ENCODE measurements at places on chromosomes 5 and 9.

GRCh38 chr5:142863856-142864255 is 93.7 kb downstream of the ARHGAP26 start:
- DNase-seq = no peak

DNA sequence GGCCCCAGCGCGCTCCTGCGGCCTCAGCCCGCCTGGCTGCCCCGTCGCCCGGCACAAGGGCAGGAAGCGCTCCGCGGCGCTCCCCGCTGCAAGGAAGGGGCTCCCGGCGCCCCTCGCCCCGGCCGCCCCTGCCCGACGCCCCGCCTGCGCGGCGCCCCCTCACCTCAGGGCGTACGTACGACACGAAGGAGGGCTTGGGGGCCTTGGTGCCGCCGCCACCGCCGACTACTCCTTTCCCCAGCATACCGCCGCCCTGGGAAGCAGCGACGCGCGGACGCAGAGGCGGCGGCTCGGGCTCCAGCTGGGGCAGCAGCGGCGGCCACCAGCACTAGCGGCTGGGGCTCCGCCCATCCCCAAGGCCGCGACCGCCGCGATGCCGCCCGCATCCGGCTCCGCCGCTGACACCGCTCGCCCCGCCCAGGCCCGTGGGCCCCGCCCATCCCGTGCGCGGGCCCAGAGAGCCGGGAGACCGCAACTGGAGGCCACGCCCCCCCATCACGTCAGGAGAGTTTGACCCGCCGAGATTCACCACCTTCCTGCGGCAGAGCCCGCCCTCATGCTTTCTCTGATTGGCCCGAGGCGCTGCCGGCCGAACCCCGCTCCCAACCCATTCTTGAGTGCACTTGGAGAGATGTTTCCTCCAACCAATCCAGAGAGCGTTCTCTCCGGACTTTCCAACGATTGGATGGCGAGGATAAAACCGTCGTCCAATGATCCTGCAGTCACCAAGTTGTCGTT is at the start of gene MTMR12:
TSS of gene MTMR12 (minus strand) at position 345 of the 738 bp plus-strand sequence. CDS start at position 244, 101 bp downstream.
- peak; percentile 100 for DNase-seq

DNA sequence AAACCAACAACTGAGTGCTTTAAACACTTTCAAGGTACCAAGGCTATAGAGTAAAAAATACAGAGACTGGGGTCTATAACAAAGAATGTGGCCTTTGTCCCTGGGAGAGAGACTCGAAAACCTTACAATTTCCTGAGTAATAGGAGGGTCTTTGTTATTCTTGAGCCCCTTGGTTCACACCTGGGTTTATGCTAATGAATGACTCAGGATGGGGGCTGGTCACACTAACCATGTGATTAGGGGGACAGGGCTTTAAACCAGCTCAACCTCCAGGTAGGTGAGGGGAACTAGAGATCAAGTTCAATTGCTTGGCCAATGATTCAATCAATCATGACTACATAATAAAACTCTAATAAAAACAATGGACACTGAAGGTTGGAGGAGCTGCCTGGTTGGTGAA is 50.2 kb downstream of the PLPP1 start:
- no peak for DNase-seq

GRCh38 chr9:70602321-70603019 is 188.0 kb upstream of the KLF9 start:
- DNase-seq = no peak

- no peak for DNase-seq
Measured at GRCh38 chr9:76542360-76542759, 83.4 kb downstream of the GCNT1 start.

DNA sequence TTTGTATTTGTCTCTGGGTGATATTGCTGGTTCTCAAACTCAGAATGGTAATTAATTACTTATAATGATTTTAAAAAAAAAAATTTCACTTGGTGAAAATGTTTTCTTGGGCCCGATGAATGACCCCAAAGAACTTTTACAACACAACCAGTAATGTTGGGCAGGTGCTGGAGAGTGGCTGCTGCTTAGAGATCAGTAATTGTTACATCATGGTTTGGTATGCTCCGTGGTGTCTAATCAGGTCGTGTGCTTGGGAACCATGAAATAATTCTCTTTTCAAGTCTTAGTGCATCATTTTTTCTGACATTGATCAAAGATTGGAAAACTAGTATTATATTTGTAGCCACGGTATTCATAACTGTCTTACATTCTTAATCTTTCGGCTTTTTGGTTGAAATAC is 29.3 kb downstream of the PCBD2 start:
- DNase-seq = no peak

- no peak for DNase-seq
Measured at GRCh38 chr9:16023446-16023845, 470.6 kb downstream of the CCDC171 start.

- no peak for DNase-seq
Measured at GRCh38 chr5:157540124-157540523, 35.5 kb downstream of the ADAM19 start.

GRCh38 chr5:149288436-149288835 is 16.8 kb downstream of the AFAP1L1 start:
- no peak for DNase-seq

DNA sequence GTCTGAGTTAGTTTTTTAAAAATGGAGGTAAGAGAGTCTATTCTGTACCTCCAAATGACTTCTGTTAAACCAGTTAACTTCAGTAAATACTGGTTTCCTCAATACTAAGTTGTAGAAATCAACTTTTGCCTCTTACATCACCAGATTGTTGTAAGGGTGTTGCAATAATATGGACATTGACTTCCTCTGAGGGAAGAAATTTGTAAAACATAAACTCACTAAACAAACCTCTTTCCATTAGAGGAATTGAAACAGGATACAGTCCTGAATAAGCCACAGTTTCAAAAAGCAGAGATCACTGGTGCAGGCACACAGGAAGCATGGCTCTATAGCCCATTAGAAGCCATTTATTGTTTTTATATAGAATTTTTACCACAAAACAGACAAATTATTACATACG is 32.7 kb upstream of the SLCO6A1 start:
- no peak for DNase-seq

DNA sequence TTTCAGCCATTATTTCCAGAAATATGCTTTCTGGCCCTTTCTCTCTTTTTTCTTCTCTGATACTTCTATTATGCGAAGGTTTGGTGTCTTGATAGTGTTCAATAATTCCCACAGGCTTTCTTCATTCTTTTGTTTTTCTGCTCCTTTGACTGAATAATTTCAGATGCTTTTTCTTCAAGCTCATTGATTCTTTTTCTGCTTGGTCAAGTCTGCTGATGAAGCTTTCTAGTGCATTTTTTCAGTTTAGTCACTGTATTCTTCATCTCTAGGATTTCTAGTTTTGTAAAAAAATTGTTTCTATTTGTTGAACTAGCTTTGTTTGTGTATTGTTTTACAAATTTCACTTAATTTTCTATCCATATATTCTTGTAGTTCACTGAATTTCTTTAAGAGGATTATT is 304.0 kb upstream of the TARS1 start:
- no peak for DNase-seq

DNA sequence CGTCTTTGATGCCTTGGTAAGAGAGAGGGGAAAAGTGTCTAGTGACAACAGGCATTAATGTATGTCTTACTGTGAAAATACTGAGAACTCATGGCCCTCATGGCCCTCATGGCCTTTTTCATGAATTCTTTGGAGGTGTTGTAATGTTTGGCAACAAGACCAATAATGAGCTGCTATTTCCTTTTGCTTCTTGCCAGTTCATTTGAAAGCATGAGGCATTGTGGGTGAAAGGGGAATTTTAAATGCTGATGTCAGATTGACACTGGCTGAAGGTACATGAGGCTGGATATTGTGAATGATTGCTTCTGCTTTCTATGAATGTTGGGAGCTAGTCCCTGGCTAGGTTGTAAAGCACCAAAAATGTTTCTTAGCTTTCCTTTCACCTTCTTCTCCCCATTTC is 79.2 kb downstream of the DOCK2 start:
- DNase-seq = no peak

- no peak for DNase-seq
Measured at GRCh38 chr5:139273572-139274289, 19.8 kb upstream of the MATR3 start.

DNA sequence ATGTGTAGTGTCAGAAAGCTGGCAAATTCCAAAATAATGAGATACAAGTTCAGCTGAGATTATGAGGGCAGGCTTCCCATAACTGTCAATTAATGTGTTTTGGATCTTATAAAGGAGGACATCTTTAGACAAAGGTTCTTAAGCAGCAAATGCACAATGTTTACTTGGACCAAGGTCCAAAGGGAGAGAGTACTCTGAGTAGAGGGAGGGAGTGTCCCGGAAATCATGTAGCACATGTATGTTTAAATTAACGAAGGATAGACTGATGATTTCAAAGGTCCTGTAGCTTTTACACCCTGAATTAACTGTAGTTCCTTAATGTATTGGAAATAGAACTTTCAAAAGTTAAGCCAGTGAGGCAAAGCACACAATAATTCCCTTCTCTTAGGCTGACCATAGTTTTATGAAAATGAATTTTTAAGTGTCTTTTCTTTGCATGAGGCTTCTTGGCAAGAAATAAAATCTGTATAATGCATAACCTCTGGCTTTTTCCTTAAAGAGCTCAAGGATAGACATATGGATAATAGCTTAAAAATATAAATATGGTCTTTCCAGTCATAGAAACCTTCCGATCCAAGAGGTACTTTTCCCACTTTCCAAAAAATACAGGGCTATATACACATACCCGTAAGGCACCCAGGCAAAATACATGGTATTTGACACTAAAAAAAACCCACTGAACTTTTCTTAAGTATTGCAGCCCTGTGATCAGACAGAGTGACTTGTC is 93.0 kb downstream of the PCSK5 start:
- no peak for DNase-seq

GRCh38 chr5:55712023-55712859 is at the start of gene SLC38A9:
TSS of gene SLC38A9 (minus strand) at chr5:55712324. CDS start at chr5:55697958, 14,366 bp downstream.
- peak; percentile 89 for DNase-seq

DNA sequence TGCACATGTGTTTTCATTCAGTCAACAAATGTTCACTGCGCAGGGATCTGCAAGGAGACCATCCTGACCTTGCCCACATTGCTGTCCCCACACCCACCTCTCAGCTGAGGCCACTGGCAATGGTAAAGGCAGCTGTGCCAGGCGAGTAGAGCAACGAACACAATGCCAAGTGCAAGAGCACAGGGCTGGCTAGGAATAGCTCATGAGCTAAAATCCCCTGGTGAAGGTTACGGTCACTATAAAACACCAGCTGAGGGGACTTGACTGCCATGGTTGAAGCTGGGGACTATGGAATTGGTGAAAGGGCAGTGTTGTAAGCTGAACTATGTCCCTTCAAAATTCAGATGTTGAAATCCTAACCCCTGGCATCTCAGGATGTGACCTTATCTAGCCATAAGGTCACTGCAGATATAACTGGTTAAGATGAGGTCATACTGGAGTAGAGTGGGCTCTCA is 96.1 kb downstream of the OTULIN start:
- no peak for DNase-seq

DNA sequence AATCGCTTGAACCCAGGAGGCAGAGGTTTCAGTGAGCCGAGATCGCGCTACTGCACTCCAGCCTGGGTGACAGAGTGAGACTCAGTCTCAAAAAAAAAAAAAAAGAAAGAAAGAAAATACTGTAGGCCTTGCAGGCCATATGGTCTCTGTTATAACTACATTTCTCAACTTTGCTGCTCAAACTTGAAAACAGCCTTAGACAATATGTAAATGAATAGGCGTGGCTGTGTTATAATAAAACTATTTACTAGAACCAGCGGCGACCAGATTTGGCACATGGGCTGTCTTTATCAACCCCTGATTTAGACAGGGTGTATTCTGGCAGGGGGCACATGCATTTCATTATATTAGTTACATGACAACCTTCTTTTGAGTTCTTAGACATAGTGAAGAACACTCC is 130.0 kb downstream of the C9orf152 start:
- DNase-seq = no peak

- no peak for DNase-seq
Measured at GRCh38 chr5:148740966-148741742, 85.3 kb upstream of the ADRB2 start.

DNA sequence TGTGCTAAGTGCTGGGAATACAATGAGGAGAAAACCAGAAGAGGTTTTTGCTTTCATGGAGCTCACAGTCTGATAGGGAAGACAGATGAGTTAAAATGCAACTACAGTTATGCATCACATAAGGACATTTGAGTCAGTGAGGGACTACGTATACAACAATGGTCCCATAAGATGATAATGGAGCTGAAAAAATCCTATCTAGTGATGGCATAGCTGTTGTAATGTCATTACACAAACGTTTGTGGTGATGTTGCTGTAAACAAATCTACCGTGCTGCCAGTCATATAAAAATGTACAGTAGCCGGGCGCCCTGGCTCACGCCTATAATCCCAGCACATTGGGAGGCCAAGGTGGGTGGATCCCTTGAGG is 110.1 kb upstream of the RAD23B start:
- DNase-seq = no peak

GRCh38 chr5:33476992-33477391 is 36.2 kb downstream of the TARS1 start:
- DNase-seq = no peak

- DNase-seq = no peak
Measured at GRCh38 chr5:73939557-73939956, 313.6 kb downstream of the ARHGEF28 start.

GRCh38 chr5:143041461-143041860 is 271.3 kb downstream of the ARHGAP26 start:
- no peak for DNase-seq

GRCh38 chr9:84775056-84775643 is 105.6 kb downstream of the NTRK2 start:
- DNase-seq = no peak

DNA sequence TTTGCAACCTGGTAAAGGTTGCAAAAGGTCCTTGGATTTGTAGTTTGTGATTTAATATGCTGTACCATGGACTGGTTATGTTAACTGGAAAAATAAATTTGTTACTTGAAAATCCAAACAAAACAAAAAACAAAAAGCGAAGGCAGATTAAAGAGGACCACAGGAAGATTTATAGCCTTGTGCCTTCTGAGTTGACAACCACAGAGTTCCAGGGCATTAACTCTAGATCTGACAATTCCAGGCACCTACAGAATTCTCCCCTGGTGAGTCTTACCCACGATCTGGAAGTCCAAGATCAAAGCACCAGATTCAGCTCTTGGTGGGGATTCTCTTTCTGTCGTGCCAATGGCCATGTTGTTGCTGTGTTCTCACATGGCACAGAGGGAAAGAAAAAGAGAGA is 107.9 kb upstream of the SELENOP start:
- no peak for DNase-seq

DNA sequence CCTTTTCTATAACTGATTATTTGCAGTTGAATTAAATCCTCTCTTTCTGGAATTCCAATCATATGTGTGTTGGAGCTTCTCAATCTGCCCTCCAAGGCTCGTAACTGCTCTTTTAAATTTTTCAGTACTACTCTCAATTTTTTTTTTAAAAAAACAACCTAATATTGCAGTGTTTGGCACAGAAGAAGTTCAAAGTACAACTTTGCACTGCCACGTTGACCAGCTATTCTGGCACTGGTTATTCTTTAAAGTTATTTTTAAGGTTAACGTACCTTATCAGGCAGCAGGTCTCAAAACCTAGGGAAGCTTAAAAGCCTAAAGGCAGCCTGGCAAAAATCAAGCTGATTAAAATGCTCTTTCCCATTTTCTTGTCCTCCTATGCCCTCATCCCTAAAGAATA is 120.5 kb downstream of the GHR start:
- DNase-seq = no peak

All from vagina (tissue), 2 donors.